Endothelial cell (in vitro differentiated cells): ENCODE measurements at places on chromosomes 6 and 20. TPM values are rescaled to one million over a fixed set of nuclear protein-coding genes. Genes with fewer than 3 reads are reported as not detected.

Gene PSORS1C2
- total RNA-seq: 0.38 TPM

Gene GPR6
- total RNA-seq: not detected

Gene SLC25A27
- 4.7 TPM for total RNA-seq

Gene EDN1
- total RNA-seq: 8.3 TPM

Gene NKX2-4
- not detected for total RNA-seq

Gene DAAM2
- 3.0 TPM for total RNA-seq

Gene FAM209B
- 0.56 TPM for total RNA-seq

Gene FOXQ1
- 0.67 TPM for total RNA-seq

Gene PPP1R3D
- 3.5 TPM for total RNA-seq

Gene ULBP2
- total RNA-seq: 9.9 TPM

Gene PRL
- total RNA-seq: not detected

- no peak overlapping the region for H3K4me3 ChIP-seq
- no peak for DNase-seq
- no peaks in the 10 kb centered on the region for H3K27me3 ChIP-seq
Measured at GRCh38 chr6:45946887-45947286, 68.8 kb downstream of the CLIC5 start.

- H3K27me3 ChIP-seq: no peaks in the 10 kb centered on the region
- H3K27ac ChIP-seq: no peak overlapping the region
Measured at GRCh38 chr20:25424536-25424935, 17.1 kb downstream of the GINS1 start.

GRCh38 chr6:108737594-108738546, 110.4 kb upstream of the ARMC2 start:
- H3K27me3 ChIP-seq: peaks cover 2% of the 10 kb centered on the region
- peaks cover 19% of the 10 kb centered on the region for H3K4me1 ChIP-seq
- no peak overlapping the region for H3K4me3 ChIP-seq
- H3K36me3 ChIP-seq: no peaks in the 10 kb centered on the region

GRCh38 chr6:90440586-90441283, 144.1 kb upstream of the BACH2 start:
- no peak for DNase-seq
- no peaks in the 10 kb centered on the region for H3K4me1 ChIP-seq
- H3K27me3 ChIP-seq: peaks cover 3% of the 10 kb centered on the region
- no peak overlapping the region for H3K4me3 ChIP-seq
- H3K36me3 ChIP-seq: no peaks in the 10 kb centered on the region

DNA sequence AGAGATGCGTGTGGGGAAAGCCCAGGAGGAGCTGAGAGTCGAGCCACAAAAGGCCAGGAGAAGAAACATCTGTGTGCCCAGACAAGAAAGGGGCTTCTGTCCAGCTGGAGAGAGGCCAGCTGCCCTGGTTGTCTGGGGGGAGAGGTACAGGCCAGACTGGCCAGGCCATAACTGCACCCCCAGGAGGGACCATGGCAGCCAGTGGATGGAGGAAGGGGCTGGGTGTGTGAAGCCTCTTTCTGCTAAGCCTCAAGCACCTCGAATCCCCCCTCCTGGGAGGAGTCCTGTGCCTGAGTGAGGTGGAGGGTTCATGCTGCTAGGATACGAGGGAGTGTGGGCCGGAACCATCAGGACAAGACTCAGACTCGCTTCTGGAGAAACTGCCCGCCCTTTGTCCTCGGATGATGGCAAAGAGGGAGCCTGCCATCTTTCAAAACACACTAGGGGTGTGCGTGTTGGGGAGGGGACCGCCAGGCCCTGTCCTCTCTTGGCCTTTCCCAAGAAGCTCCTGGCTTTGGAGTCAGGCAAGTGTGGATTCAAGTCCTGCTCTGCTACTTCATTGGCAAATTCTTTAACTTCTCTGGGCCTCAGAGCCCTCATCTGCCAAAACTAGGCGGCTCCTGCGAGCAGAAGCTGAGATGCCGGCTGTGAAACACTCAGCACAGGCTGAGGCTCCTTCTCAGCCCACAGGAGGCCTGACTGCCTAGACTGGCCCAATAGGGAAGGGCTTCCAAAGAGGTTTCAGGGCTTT, 90.3 kb downstream of the ASXL1 start:
- H3K27ac ChIP-seq: peak overlapping the region; percentile 77
- peak overlapping the region; percentile 72 for H3K4me3 ChIP-seq
- DNase-seq: no peak

- no peaks in the 10 kb centered on the region for H3K36me3 ChIP-seq
- peaks cover 12% of the 10 kb centered on the region for H3K4me1 ChIP-seq
- no peak for DNase-seq
Measured at GRCh38 chr6:121830736-121831135, 395.3 kb downstream of the GJA1 start.

GRCh38 chr6:157364705-157365104, 16.3 kb upstream of the ZDHHC14 start:
- no peak for DNase-seq
- peaks cover under 1% of the 10 kb centered on the region for H3K4me1 ChIP-seq
- H3K4me3 ChIP-seq: no peak overlapping the region

- no peak overlapping the region for H3K27ac ChIP-seq
- peaks cover 4% of the 10 kb centered on the region for H3K4me1 ChIP-seq
- DNase-seq: no peak
- no peak overlapping the region for H3K4me3 ChIP-seq
Measured at GRCh38 chr6:8858854-8859331, 423.5 kb upstream of the SLC35B3 start.

- H3K4me3 ChIP-seq: no peak overlapping the region
- H3K27me3 ChIP-seq: peaks cover 2% of the 10 kb centered on the region
- peaks cover 48% of the 10 kb centered on the region for H3K36me3 ChIP-seq
- no peak for DNase-seq
Measured at GRCh38 chr6:53264915-53265607, 83.7 kb downstream of the ELOVL5 start.

DNA sequence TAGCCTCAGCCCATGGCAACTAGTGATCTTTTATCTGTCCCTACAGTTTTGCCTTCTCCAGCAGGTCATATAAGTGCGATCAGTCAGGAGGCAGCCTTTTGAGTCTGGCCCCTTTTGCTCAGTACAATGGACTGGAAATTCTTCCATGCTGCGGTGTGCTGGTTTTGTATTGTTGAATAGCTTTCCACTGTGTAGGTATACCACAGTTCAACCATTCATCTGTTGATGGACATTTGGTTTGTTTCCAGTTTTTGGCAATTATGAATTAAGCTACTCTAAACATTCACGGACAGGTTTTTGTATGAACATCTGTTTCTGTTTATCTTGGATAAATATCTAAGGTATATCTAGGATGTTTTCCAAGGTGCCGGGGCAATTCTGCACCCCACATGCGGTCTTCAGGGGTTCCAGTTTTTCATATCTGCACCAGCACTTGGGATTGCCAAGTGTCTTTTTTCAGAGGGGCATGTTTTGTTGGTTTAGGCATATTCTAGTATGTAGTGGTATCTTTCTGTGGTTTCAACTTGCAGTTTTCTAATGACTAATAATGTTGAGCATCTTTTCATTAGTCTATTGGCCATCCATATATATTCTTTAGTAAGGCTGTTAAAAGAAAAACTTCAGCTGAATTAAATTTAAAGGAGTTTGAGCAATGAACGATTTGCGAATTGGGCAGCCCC, 141.0 kb downstream of the TFAP2C start:
- no peaks in the 10 kb centered on the region for H3K36me3 ChIP-seq
- no peak for DNase-seq
- H3K27me3 ChIP-seq: peaks cover 1% of the 10 kb centered on the region
- no peaks in the 10 kb centered on the region for H3K4me1 ChIP-seq

DNA sequence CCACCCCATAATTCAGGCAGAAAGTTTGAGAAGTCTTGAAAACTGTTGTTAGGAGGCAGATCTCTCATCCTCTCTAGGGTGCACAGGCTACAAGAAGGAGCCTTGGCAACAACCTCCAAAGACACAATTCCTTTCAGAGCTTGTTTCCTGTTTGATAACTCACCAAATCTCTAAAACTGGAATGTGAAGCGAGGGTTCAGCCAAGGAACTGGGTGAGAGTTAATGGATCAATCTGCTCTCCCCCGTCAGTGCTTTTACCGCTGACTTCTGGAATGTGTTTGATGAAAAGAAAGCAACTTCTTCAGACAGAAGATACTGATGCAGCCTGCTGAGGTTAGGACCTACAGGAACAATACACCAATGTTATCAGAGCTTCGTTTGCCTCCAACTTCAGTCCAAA, 171.8 kb upstream of the BMP2 start:
- no peaks in the 10 kb centered on the region for H3K36me3 ChIP-seq
- no peak for DNase-seq
- H3K27ac ChIP-seq: no peak overlapping the region
- no peaks in the 10 kb centered on the region for H3K4me1 ChIP-seq
- H3K27me3 ChIP-seq: no peaks in the 10 kb centered on the region

DNA sequence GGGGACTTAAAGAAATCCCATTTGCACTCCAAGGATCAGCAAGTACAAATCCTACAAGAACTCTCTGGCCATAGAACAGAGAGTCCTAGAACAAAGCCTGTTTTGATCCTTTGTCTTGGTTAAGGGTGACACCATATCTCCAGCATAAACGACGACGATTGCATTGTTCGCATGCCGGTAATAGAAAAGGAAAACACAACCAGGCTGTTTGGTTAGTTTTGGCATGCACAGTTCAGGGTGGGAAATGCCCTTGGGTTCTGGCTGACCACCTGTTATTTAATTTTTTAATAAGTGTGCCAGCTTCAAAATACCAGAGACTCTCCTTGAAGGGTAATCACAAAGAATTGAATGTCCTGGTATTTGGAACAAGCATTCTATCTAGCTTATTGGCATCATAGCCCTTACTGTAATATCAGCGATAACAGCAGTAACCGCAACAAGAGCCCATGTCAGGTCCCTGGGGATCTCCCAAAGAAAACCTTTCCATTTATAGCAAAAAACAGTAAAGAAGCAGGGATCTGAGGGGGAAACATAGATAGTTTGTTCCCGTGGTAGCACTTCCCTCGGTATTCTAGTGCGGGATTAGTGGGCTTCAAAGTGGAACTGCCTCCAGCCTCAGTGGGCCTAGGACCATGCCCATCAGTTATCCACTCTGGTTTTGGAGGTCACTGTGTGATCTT, 77.1 kb downstream of the TMEM170B start:
- no peak overlapping the region for H3K27ac ChIP-seq
- no peak for DNase-seq
- no peaks in the 10 kb centered on the region for H3K27me3 ChIP-seq

DNA sequence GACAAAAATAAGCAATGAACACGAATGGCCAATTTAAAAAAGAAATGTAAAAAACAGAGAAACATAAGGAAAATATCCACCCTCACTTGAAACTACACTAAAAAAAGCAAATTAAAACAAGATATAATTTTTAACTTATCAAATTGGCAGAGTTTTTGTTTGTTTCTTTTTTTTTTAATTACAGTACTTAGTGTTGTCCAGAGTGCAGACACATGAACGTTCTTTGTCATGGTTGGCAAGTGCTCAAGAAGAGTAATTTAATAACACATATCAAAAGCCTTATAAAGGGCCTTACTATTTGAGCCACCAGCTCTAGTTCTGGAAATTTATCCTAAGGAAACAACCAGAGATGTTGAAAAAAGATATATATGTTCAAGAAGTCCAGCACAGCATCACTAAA, 142.3 kb downstream of the ATXN1 start:
- DNase-seq: no peak
- no peak overlapping the region for H3K4me3 ChIP-seq
- H3K27me3 ChIP-seq: no peaks in the 10 kb centered on the region
- H3K27ac ChIP-seq: no peak overlapping the region
- H3K36me3 ChIP-seq: no peaks in the 10 kb centered on the region

GRCh38 chr6:45327956-45328522, at the start of gene RUNX2:
RUNX2 (plus strand) TSS chr6:45328330; CDS start chr6:45328727, 397 bp downstream.
- no peak within 1 kb of the TSS for H3K4me3 ChIP-seq
- peak within 1 kb of the TSS; percentile 12 for H3K27ac ChIP-seq
- peak; percentile 3 for DNase-seq
- H3K4me1 ChIP-seq: peaks cover 12% of the 10 kb centered on the region

DNA sequence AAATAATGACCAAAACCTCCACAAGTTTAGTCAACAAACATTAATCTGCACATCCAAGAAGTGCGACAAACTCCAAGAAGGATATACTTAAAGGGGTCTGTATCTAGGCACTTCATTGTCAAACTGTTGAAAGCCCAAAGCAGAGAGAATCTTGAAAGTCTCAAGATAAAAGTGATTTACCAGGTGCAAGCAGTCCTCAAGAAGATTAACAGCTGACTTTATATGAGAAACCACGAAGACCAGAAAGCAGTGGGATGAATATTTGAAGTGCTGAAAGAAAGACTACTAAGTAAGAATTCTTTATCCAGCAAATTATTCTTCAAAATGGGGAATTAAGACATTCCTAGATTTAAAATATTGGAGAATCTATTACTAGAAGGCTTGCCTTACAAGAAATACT, 58.4 kb upstream of the BLCAP start:
- peaks cover 3% of the 10 kb centered on the region for H3K27me3 ChIP-seq
- no peak overlapping the region for H3K4me3 ChIP-seq
- no peak overlapping the region for H3K27ac ChIP-seq
- H3K4me1 ChIP-seq: peaks cover 6% of the 10 kb centered on the region
- H3K36me3 ChIP-seq: no peaks in the 10 kb centered on the region
- no peak for DNase-seq

- H3K4me3 ChIP-seq: no peak overlapping the region
- no peaks in the 10 kb centered on the region for H3K36me3 ChIP-seq
- H3K27me3 ChIP-seq: no peaks in the 10 kb centered on the region
- no peak overlapping the region for H3K27ac ChIP-seq
Measured at GRCh38 chr20:15440049-15440820, 1102.8 kb upstream of the FLRT3 start.

GRCh38 chr6:152018876-152019275, 211.4 kb downstream of the ESR1 start:
- DNase-seq: no peak
- no peaks in the 10 kb centered on the region for H3K36me3 ChIP-seq
- peaks cover 2% of the 10 kb centered on the region for H3K27me3 ChIP-seq
- H3K4me3 ChIP-seq: no peak overlapping the region
- H3K27ac ChIP-seq: no peak overlapping the region

- peaks cover 18% of the 10 kb centered on the region for H3K4me1 ChIP-seq
- no peaks in the 10 kb centered on the region for H3K27me3 ChIP-seq
- no peaks in the 10 kb centered on the region for H3K36me3 ChIP-seq
- H3K4me3 ChIP-seq: no peak overlapping the region
Measured at GRCh38 chr6:75230484-75231325, 12.9 kb downstream of the COX7A2 start.

GRCh38 chr6:1729133-1729749, 119.5 kb downstream of the FOXC1 start:
- no peak for DNase-seq
- H3K27me3 ChIP-seq: peaks cover 1% of the 10 kb centered on the region
- peaks cover 41% of the 10 kb centered on the region for H3K4me1 ChIP-seq
- no peak overlapping the region for H3K27ac ChIP-seq

DNA sequence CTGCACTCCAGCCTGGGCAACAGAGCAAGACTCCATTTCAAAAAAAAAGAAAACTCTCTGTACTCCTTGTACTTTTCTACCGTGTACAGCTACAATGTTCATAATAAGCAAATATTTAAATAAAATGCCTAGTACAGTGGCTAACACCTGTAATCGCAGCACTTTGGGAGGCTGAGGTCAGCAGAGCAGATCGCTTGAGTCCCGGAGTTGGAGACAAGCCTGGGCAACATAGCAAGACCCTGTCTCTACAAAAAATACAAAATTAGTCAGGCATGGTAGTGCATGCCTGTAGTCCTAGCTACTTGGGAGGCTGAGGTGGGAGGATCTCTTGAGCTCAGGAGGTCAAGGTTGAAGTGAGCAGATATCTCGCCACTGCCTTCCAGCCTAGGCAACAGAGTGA, 5.7 kb downstream of the NAPB start:
- H3K36me3 ChIP-seq: no peaks in the 10 kb centered on the region
- no peaks in the 10 kb centered on the region for H3K27me3 ChIP-seq
- H3K27ac ChIP-seq: no peak overlapping the region
- no peak overlapping the region for H3K4me3 ChIP-seq

- no peak overlapping the region for H3K4me3 ChIP-seq
- H3K27me3 ChIP-seq: peaks cover 11% of the 10 kb centered on the region
- no peaks in the 10 kb centered on the region for H3K36me3 ChIP-seq
- peaks cover 6% of the 10 kb centered on the region for H3K4me1 ChIP-seq
Measured at GRCh38 chr6:30806581-30807183, 62.3 kb upstream of the IER3 start.

- peaks cover 29% of the 10 kb centered on the region for H3K36me3 ChIP-seq
- peaks cover 33% of the 10 kb centered on the region for H3K4me1 ChIP-seq
- no peak for DNase-seq
Measured at GRCh38 chr20:31705598-31706597, 16.8 kb downstream of the BCL2L1 start.
